HS-27A (cell line): ENCODE measurements at places on chromosomes 13 and 19.

DNA sequence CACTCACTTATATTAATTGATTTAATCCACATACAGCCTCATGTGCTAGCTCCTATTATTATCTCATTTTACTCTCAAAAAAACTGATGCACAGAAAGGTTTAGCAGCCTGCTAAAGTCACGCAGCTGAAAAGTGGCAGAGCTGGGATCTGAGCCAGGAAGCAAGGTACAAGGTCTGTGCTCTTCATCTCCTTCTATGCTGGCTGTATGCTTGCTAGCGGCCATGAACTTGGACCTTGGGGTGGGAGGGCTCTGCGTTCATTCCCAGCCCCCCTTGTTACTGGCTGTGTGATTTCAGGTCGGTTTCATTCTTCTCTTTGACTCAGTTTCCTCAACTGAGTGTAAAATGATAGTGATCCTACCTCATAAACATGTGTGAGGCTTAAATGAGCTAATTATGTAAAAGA, 69.8 kb downstream of the ALOX5AP start:
- DNase-seq = no peak

- no peak for DNase-seq
These were observed 1.0 kb downstream of the PCID2 start for GRCh38 chr13:113207460-113207859.

DNA sequence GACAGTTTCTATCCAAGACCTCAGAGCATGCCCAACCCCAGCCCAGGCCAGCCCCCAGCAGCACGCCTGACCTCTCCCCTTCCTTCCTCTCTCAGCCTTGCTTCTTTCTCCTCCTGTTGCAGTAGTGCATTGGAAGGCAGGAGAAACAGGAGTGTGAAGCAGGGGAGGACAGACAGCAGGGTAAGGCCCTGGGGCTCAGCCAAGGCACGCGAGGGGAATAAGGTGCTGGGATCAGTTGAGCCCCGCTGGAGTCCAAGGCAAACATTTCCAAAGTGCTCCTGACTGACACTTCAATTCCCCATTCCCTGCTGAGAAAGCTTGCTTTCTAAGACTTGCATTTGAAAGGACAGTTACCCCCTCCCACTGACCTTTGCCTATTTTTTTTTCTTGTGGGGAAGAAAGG, 73.1 kb upstream of the OLFM4 start:
- DNase-seq = no peak

- no peak for DNase-seq
These were observed 63.3 kb downstream of the MBNL2 start for GRCh38 chr13:97285221-97285955.

DNA sequence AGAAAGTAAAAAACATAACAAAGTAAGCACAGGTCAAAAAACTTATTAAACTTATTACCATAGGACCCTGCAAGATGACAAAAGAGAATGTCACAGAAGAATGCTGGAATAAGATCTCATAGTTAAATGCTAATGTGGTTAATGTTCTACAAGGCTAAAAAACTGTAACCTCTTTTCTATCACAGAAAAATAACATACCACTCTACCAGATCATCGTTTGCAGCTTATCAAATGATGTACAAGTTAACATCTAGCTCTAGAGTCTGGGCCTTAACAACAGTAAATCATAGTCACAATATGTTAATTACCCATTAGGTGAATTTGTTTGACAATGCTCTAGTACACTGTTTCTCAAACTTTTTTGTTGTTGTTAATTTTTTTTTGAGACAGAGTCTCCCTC, 53.0 kb downstream of the NUFIP1 start:
- DNase-seq = no peak

DNA sequence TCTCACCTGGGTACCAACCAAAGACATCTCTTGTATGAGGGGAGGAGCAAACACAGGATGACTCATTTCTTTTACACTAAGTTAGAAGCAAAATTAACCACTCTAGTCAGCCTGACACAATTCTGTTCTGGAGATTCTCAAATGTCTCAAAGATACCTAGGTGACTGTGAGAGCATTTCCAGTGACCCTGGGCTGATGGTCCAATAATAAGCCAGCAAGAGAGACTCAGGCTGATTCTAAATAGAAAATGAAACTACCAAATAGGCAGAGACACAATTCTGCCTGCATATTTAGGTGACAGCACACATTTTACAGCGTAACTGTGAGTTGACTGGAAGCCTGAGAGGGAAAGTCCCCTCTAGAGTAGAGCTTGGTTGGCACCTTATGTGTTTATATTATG, 16.3 kb downstream of the ZNF91 start:
- no peak for DNase-seq

GRCh38 chr19:1035998-1036621, 3.8 kb upstream of the ABCA7 start:
- no peak for DNase-seq

- DNase-seq = no peak
These were observed 23.9 kb upstream of the CEBPG start for GRCh38 chr19:33349319-33350289.

GRCh38 chr13:114185182-114185971, 6.3 kb downstream of the CFAP97D2 start:
- DNase-seq = no peak

DNA sequence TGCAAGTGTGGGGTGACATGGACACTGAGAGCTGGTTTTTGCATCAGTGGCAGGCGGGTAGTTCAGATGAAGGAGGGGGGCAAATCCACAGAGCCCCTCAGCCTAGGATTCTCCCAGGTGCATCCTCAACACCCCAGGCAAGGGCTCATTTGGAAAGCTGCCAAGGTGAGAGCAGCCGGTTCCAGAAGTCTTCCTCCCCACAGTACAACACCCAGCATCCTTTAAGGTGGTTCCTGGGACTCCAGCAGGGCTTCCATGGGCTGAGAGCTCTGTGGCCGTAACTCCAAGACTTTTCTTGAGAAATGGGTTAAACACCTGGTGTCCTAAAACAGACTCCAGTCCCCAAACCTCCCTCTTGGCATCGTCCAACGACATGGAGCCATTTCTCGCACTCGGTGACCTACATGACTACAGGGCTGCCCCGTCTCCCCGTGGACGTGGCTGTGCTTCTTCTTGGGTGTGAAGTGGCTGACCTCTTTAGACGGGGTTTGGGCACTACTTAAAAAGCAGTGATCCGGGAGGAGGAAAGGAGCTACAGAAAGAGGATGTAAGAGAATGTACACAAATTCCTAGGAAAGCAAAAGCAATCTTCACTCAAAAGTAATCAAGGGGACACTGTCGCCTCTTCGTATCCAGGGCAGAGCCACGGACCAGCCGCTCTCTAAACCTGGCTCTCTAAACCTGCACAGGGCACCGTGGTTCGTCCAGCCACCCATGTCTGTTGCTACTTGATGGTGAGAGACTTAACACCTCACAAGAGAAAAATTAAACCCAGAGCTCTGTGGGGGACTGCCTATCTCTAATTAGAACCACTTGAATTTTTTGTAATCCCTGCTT, 25.5 kb downstream of the RANBP3 start:
- DNase-seq = no peak

- no peak for DNase-seq
These were observed 27.5 kb upstream of the SHKBP1 start for GRCh38 chr19:40549007-40549708.

- DNase-seq = no peak
These were observed 60.5 kb downstream of the CELF5 start for GRCh38 chr19:3284759-3285646.

- no peak for DNase-seq
These were observed 762.2 kb upstream of the PRR20A start for GRCh38 chr13:56378566-56378965.

DNA sequence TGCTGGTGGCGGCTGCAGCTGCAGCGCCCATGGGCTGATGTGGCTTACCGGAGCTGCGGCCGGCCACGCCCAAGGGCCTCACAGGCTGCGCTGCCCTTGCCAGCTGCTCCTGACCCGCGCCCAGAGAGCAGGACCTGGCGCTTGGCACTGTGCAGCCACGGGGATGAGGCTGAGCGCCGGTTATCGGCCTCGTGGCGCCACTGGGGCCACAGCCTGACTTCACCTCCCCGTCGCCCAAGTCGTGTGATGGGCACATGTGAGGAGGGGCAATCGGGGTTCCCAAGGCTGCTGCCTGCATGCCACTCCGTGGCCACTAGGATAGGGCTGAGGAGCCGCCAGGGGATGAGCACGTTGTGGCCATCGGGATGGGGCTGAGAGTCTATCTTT, 77.2 kb upstream of the PABPC3 start:
- DNase-seq = no peak

DNA sequence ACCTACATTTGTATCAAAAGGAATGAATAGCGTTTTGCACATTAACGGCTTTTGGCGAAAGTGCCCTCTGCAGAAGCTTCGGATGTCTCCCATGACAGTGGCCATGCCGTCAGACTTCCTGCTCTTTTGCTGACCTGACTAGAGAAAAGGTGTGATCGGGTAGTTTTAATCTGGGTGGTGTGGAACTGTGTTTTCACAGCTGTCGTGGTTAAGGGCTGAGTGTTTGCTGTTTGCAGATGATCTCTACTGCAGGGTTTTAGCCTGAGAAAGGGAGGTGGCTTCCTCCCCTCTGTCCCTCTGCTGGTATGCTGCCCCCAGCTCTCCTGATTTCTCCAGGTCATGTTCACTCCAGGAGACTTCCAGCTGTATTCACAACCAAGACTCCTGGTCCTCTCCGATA, 22.4 kb downstream of the ZNF71 start:
- DNase-seq = no peak

GRCh38 chr19:44677019-44677811, 5.9 kb downstream of the CEACAM19 start:
- peak; percentile 77 for DNase-seq

- DNase-seq = no peak
These were observed 620.6 kb downstream of the GPC6 start for GRCh38 chr13:93847162-93847561.

DNA sequence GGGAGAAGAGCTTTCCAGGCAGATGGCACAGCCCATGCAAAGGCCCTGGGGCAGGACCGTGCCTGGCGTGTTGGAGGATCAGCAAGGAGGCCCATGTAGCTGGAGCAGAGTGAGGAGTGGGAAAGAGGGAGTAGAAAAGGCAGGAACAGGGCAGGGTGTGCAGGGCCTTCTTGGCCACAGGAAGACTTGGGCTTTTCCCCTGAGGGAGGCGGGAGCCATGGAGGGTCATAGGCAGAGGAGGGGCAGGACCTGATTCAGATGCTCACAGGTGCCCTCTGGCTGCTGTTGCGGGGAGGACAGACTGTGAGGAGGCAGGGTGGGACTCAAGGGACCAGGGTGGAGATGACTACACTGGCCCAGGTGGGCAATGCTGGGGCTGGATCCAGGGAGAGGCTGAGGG, 13.8 kb upstream of the PTPRS start:
- no peak for DNase-seq

- DNase-seq = no peak
These were observed 9.7 kb downstream of the MAST3 start for GRCh38 chr19:18107235-18107634.

- no peak for DNase-seq
These were observed 40.9 kb downstream of the GJA3 start for GRCh38 chr13:20119960-20120359.

- no peak for DNase-seq
These were observed 992.2 kb upstream of the MIR17HG start for GRCh38 chr13:90355162-90355751.

DNA sequence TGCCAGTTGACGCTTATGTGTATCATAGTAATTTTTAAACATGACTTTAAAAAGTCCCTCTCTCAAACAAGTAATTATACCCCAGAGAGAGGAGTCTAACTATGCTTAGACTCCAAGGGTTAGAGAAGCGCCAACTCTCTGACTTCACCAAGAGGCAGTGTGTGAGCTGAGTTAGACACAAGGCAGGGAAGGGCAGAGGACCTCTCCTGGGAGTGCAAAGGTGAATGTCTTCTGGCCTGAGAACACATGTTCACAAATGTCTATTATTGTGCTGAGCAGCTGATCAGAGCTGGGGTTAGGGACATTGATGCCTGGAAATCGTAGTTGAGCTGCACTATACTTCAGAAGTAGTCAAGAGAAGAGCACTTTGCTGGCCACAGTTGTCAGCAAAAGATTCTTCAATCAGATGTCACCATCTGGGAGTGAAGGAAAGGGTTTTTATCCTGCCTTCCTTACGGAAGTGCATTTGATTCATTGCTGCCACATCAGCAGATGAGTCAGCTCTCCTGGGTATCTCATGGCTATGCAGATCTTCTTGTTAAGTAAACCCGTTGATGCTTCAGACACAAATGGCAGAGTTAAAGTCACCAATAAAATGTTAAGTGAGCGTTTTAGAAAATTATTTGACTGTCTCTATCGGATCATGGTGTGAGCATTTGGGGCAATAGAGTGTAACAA, 283.2 kb upstream of the ARGLU1 start:
- DNase-seq = no peak

- no peak for DNase-seq
These were observed 5.9 kb downstream of the MED16 start for GRCh38 chr19:887072-887471.

DNA sequence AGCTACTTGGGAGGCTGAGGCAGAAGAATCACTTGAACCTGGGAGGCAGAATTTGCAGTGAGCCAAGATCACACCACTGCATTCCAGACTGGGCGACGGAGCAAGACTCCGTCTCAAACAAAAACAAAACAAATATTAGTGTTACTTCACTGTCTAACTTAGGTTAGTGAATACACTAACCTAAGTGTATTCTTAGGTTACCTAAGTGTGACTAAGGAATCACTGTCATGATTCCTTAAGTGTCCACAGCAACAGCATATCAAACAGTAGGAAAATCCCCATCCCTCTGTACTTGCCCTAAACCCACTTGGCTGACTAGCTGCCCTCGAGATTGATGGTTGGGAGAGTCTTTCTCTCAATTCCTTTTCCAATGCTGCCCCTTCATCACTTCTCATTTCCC, 11.8 kb upstream of the LRCH1 start:
- no peak for DNase-seq

DNA sequence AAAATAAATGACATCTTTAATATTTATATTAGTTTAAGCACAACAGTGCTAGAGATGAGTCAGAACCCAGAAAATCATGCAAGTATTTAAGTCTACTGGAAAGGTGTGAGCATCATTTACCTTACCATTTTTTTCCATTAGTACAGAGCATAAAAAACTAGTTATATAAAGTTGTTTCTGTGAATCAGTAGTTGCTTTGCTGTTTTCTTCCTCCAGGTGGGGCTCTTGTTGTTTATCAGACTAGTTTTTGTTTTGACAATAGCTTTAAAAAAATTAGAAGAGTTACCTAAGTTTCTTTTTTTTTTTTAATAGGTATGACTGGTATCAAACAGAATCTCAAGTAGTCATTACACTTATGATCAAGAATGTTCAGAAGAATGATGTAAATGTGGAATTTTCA, 12.7 kb downstream of the SUGT1 start:
- no peak for DNase-seq

DNA sequence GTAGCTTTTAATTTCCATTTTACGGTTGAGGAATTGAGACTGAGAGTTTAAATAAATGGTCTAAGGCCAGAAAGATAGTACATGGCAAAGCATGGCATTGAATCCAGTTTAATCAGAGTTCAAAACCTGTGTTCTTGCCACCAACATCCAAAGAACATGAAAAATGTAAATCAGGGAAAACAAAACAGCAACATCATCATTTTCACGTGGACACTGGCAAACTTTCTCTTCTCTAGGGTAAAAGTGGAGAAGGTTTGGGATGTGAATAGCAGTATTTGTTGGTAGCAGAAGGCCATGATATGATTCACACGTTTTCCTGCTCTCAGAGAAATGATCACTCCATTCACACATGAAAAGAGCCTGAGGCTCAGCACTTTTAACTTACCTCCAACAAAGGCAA, 357.7 kb downstream of the UQCRFS1 start:
- no peak for DNase-seq
